D341Med (cell line): ENCODE measurements at places on chromosomes 12 and 14.

- DNase-seq = no peak
These were observed 36.0 kb upstream of the CLEC14A start for GRCh38 chr14:38291681-38292467.

DNA sequence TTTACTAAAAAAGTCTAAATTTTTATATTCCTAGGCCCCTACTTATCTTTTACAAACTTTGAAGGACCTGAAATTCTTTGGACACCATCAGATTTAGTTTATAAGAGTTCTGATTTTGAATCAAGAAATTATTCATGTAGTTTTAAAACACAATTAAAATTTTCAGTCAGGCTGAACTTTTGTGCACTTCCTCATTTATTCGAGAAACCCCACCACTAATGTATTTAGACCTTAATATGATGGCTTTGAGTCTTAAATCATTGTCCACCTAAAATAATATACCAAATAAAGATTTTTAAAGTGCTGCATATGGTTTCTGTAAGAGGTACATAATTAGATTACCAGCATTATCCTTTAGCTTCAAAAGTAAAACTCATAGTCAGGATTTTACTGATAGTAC is 103.4 kb downstream of the PAWR start:
- no peak for DNase-seq

DNA sequence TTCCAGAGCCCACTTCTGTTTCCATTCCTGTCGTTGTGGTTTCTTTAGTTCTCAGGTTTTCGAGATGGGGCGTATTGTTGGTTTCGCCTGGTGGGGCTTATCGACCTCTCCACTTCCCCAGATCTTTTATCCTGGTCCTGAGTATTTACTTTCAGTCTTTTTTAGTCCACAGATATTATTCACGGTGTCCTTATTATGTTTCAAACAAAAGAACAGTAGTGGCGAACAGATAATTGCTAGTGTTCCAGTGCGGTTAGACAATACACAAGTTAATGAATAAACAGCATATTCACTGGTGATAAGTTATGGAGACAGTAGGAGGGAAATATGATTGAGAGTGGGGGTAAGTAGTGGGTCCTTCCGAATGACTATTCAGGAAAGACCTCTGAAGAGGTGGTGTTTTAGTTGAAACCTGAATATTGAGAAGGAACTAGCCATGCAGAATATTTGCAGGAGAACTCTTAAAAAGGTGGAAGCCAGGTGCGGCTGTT is 668 bp downstream of the TMEM260 start:
- DNase-seq = no peak

DNA sequence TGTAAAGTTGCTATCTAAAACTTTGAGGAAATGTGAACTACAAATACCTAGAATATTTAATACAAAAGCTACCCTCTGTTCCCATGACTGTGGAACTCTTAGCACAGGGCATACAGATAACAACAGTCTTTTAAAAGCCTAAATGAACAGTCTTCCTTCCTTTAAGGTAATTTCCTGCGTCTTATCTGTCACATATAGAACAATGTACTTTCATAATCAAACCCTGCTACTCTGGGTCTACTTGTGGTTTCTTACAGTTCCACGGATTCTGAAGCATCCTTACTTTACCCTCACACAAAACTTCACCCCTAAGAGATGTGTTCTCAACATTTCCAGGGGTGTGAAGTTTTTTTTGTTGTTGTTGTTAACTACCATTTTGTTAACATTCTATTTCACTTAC is 5.1 kb downstream of the PKP2 start:
- no peak for DNase-seq

DNA sequence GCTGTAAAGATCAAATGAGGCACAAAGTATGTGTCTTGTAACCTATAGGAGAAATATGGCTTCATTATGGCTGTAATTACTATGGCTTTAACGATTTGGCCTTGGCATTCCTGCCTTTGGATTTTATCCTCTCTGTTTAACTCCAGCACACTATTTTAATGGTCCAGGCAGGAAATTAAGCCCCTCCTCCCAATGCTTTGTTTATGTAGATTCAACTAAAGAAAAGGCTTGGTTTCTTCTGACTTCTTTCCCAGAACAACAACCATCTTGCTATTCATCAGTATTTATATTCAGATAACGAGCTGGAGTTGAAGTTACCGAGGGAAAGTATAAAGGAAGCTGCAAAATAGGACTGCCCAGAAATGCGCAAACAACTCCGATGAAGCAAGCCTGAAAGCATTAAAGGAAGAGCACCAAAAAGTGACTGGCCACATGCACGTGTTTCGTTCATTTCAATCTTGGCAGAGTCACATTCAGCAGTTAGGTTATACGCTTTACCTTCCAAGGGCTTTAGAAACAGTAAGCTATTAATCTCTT is 104.6 kb downstream of the NELL2 start:
- no peak for DNase-seq

DNA sequence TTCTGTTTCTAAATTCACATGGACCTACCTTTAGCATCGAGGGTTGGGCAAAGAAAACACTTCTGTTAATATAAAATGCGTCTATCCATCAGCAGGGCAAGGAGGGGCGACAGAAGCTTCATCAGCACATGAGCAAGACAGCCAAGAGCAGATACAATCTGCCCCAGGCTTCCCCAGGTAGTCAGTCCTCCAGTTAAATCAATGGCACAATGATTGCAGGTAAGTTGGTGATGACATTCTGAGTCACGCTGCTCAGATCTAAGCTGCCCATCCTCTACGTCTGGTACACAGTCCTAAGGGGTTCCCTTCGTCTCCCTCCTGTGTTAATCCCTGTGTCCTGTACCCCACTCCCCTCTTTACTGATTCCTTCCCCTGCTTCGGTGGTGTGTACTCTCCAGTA is 38.8 kb downstream of the MAP3K9 start:
- no peak for DNase-seq

- DNase-seq = no peak
These were observed 308.7 kb downstream of the RPAP3 start for GRCh38 chr12:47396902-47397663.

GRCh38 chr14:55693904-55694303 is 113.9 kb downstream of the KTN1 start:
- no peak for DNase-seq

GRCh38 chr12:122946690-122947341 is 19.4 kb downstream of the ABCB9 start:
- peak; percentile 40 for DNase-seq

DNA sequence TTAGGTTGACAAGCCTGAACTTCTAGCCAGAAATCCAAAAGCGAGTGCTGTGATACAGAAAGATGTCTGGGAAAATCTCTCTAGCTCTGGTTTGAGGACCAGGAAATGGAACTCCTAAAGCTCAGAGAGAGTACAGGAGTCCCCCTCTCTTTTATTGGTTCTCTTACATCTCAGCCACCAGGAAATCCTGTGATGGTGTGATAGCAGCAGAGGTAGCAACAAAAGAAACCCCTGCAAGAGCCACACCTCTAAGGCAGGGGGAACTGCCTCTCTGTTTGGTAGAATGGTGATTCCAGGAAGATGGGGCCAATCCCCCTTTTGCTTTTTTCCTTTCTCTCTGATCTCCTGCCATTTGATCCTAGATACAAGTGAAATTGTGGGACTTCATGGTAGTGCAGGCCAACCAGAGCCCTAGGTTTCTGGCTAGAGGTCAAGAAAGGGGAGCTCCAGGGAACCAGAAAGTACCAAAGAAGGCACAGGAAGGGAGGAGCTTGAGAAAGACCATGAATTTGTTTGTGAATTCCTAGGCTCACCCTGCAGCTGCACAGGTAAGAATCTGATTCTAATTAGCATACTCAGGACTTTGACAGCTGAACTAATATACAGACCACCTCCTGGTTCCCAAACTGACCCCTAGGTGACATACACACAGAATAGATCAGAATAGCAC is 88.5 kb downstream of the PAPLN start:
- DNase-seq = no peak

DNA sequence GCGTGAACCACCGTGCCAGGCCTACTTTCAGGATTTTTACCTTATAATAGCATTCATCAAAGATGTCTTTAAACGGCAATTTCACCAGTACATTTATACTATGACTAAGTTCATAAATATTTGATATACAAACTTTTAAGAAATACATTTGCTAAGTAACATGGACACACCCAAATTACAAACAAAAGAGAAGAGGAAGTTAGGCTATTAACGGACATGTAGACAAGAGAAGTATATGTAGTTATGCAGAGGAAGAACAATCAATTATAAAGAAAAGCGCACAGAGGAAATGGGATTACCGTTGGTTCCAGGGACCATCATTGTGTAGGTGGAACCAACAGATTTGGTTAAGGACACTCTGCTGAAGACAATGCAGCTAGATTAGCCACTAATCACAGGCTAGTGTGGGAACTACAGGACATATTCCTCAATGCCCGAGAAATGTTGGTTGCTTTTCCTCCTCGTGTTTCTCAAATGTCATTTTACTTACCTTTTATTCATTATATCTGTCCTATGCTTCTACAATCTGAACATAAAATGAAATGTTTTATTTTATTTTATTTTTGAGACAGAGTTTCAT is 24.0 kb upstream of the PKP2 start:
- no peak for DNase-seq

DNA sequence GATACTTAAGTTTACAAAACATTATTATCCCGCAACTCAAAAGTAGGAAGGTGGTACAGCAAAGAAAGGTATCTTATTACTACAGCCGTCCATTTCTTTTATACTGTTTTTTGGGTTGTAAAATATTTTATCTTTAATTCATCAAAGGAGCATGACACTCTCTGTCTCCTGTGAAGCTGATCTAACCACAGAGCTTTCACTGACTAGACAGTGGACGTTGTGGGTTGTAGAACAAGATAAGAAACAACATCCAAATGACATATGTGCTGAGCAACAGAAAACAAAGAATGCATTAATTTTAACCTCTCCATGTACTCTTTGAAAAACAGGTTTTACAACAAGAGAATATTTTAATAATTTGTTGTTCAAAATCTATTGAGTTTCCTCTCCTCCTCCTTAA is 195.9 kb upstream of the FBXO33 start:
- no peak for DNase-seq

DNA sequence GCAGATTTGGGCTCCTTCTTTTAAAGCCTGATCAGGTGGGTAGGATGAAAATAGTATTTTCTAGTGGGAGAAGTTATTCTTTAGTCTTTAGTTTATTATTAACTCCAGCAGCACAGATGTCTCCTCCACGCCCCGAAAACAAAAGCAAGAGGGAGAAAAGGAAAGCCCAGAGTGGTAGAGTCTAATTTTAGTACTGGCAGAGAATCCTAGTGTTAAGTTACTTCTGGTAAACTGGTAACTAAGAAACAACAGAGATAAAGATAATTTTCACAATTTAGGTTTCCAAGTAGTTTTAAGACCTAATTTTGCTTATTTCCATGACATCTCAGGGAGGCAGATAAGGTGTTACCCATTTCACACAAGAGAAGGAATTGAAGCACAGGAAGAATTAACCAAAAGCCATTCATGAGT is 16.3 kb downstream of the ATP5MC2 start:
- no peak for DNase-seq

DNA sequence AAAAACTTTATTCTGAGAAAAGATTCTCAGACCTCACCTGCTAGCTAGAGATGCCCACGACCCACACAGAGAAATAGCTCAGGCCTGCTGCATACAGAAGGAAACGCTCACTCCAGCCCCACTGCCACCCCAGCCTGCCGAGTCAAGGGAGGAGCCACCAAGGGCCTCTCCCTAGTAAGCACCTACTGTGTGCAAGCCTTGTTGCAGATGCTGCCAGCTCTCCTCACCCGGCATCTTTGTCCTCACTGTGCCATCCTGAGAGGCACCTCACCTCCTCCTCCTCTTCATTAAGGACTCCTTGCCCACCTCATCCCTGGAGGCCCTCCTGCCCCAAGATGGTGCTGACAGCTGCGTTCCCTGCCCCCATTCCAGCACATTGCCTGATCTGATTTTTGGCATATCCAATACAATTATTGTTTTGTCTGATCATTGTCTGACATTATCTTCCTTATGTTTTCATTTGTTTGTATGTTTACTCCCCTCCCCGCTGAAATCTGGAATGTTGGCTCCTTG is 196.9 kb downstream of the SLC15A4 start:
- peak; percentile 65 for DNase-seq

GRCh38 chr12:139585-139984 is 73.0 kb downstream of the IQSEC3 start:
- no peak for DNase-seq

DNA sequence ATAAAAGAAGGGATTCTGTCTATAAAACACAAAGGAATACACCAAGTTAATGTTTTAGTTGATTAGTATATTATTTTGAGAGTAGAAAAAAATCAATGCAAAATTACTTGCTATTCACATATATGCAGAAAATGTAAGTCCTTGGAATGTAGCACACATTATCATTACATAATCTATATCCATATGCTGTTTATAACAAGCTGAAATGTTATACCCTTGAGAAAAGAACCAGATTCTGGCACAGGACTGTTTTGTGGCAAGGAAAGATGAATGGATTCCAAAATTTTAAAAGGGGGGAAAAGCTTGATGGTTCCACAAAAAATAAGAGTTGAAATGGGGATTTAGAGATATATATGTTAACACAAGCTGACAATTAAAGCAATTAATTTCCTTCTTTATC is 153.6 kb downstream of the MSRB3 start:
- DNase-seq = no peak

DNA sequence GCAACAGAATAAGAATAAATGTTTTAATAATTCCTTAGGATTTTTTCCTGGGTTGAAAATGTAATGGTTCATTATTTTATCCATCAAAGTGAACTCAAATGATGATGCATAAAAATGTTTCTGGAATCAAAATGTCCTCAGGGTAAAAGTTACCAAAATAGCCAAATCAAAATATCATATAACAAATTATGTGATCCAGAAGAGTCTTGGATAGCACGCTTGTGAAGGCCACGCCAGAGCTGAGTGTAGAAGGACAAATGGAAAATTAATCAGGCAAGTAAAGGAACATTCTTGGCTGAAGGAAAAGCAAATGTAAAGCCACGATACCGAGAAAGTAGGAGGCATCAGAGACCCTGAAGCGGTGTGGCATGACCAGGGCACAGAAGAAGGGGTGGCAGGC is 169.2 kb downstream of the CAPZA3 start:
- no peak for DNase-seq

DNA sequence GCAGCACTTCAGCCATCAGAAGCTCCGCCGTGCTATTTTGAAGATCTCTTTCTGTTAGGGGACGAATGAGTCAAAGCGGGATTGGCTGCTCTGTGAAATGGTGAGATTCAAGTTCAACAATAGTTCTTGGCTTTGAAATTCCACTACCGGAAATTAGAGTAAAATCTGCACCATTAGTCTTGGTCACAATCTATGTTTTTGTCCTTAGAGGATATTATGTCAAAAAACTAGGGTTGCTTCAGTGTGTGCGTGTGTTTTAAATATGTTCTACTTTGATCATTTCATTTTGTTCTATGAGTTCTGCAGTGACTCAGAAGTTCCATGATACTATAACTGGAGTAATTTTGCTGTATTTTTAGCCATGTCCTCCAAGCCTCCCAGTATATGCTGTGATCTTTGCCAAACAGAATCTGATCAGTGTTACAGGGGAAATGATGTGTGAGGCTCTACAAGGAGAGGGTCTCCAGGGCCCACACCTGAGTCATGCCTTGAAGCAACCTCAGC is 22.6 kb downstream of the GPHB5 start:
- DNase-seq = no peak

- DNase-seq = no peak
These were observed 34.3 kb upstream of the TXNRD1 start for GRCh38 chr12:104181313-104181712.

GRCh38 chr12:89185889-89186288 is 166.4 kb downstream of the DUSP6 start:
- no peak for DNase-seq

- no peak for DNase-seq
These were observed 7.2 kb upstream of the SSPN start for GRCh38 chr12:26188127-26188526.

GRCh38 chr12:1575408-1576401 is 18.7 kb downstream of the FBXL14 start:
- DNase-seq = no peak
